ENCODE measurements at places on chromosomes 13 and 19. TPM values are rescaled to one million over a fixed set of nuclear protein-coding genes. Genes with fewer than 3 reads are reported as not detected.
A peak's percentile ranks its signal among the peaks of the same experiment; 100 is the strongest.

DNA sequence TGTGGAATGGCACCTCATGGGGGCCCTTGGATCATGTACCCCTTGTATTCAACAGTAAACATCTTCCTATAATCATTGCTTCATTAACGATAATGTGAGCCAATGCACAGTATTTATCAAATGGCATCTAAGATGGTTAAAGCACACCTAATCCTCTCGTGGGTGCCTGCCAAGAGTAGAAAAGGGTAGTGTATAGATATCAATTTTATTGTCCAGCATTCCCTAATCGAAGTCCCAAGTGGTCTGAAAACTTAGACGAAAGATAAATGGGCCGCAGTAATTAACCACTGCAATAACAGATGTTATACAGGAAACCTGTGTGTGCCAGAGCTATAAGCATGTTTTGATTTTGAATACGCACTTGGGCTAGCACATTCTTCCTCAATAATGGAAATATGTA is 667 bp upstream of the MBNL2 start:
- DNase-seq = no peak

- DNase-seq = peak; percentile 74
These were observed 9.7 kb downstream of the INAFM1 start for GRCh38 chr19:47284324-47284899.

DNA sequence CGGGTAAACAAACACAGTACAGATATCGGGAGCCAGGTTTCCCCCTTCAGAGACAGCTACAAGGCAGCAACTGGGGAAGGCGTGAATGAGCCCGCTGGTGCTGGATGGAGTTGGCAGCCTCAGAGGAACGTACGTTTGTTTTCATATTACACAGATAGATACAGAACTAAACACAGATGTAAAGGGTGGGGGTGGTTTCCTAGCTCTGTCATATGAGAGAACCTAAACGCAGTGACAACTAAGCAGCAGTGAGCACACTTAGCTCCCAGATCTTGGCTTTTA is 32.8 kb downstream of the MLLT1 start:
- DNase-seq = no peak

- peak; percentile 85 for DNase-seq
These were observed 9.1 kb upstream of the LHFPL6 start for GRCh38 chr13:39612023-39612637.

The ALKBH6 gene
- total RNA-seq = 13.7 TPM

The OR7A5 gene
- under 0.01 TPM for total RNA-seq

The NOVA2 gene
- not detected for total RNA-seq
